ENCODE measurements at places on chromosomes 4 and X. TPM values are rescaled to one million over a fixed set of nuclear protein-coding genes. Genes with fewer than 3 reads are reported as not detected.

The GRIA2 gene
- total RNA-seq = not detected

The TLR6 gene
- 3.1 TPM for total RNA-seq

The STPG2 gene
- total RNA-seq = not detected

The PAGE5 gene
- total RNA-seq = not detected

The PROM1 gene
- total RNA-seq = 33.8 TPM

The UNC5C gene
- 2.2 TPM for total RNA-seq

The UGT2B7 gene
- total RNA-seq = 20.5 TPM

The TIMM8A gene
- total RNA-seq = 10.3 TPM

The BOD1L1 gene
- total RNA-seq = 113 TPM

The PRDM8 gene
- 5.6 TPM for total RNA-seq

The SAGE1 gene
- total RNA-seq = not detected

The F8A3 gene
- 9.9 TPM for total RNA-seq

The NPY1R gene
- total RNA-seq = 0.95 TPM

- DNase-seq = no peak
Observed at GRCh38 chrX:49921109-49921508, 1.3 kb upstream of the CLCN5 start.

DNA sequence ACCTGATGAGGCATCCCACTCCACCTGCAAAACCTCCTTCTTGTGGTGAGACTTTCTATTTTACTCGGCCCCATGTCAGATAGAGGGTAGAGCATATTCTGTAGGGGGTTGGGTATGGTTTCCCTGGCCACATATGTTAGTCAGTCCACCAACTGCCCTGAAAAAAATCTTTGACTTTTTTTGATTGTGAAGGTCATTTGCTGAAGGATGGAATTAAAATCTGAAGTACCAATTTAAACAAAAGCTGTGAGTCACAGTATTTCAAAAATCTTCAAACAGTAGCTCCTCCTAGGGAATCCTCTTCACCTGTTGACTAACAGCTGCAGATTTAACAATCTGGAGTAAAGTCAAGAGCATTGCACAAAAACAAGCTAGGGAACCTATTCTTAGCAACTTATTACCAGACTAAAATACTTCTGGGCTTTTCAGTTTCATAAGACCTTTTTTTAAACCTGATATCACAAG lies 8.0 kb upstream of the CCDC110 start:
- no peak for DNase-seq

DNA sequence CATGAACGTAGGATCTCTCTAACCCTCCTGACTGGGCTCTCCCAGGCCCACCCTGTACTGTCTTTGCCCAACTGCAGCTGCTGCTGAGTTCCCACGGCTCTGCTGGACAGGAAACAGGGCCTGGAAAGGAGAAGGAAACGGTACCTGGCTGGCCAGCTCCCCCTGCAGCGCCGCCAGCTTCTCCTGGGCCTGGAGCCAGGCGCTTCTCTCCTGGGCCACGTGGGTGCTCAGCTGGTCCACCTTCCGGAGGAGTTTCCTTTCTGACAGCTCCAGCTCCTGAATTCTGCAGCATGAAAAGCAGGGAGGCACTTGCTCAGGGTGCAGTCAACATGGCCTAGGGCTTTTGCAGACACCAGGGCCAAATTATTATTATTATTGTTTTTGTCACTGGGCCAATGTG lies 6.5 kb downstream of the C4orf50 start:
- DNase-seq = no peak

- no peak for DNase-seq
Observed at GRCh38 chr4:5370286-5370685, 319.0 kb downstream of the STK32B start.

GRCh38 chr4:99649778-99650177 lies 7.8 kb downstream of the C4orf54 start:
- DNase-seq = no peak

DNA sequence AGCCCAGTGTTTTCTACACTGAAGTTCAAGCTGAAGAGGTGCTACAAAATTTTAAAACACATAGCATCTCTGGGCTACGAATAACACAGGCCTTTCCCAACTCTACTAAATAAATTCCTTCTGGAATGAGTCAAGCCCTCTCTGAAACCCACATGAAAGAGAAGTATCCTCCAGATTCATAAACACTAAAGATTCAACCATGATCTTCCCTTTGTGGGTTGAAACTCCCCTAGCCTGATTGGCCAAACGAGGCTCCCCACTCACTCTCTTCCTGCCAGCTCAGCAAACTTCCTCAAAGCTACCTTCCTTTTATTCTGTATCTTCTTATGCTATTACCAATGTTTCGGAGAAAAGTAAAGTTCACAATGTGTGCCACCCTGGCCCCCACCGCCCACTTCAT lies 95.4 kb downstream of the NKX6-1 start:
- DNase-seq = no peak

DNA sequence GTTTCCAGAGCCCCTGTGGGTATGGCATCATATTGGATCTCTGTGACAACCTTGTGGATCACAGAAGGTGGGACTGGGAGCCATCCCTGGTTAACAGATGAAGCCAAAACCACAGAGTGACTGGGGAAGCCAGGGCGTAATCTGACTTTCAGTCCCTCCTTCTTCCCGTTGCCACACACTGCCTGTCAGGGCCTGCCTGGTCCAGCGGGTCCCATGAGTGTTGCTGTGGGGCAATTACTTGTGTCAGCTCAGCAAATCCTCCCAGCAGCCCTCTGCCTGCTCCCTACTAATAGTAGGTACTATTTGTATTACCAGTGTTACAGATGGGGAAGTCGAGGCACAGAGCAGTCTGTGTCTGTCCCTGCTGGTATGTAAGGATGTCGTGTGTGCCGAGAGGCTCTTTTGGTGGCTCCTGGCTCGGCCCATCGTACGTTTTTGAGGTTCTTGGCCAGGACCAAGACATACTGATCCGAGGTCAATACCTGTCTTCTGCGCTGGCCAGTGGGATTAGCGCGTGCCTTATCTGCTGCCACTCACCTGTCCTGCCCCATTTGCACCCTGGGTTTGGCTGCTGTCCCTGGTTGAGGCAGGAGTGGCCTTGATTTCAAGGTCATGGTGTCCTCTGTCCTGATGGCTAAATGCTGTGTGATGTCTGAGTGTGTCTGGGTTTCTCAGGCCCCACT lies 5.7 kb downstream of the NSG1 start:
- no peak for DNase-seq

DNA sequence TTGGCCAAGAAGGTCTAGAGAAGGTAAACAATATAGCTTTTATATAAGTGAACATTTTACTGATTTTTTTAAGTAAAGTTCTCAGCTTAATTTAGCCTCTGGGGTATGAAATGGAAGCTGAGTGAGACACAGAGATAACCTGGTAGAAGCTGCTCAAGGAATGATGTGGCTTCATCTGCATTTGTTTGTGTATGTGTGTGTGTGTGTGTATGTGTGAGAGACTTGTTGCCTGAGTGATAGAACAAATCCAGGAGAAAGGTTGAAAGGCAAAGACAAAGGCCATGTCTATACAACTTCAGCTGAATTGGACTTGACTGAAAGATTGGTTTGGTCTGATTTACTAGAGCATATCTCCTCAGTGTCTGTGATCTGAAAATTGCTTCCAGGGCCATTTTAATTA lies 63.6 kb downstream of the PCDH7 start:
- DNase-seq = no peak

- DNase-seq = no peak
Observed at GRCh38 chrX:39112143-39112542, 310.9 kb downstream of the MID1IP1 start.

DNA sequence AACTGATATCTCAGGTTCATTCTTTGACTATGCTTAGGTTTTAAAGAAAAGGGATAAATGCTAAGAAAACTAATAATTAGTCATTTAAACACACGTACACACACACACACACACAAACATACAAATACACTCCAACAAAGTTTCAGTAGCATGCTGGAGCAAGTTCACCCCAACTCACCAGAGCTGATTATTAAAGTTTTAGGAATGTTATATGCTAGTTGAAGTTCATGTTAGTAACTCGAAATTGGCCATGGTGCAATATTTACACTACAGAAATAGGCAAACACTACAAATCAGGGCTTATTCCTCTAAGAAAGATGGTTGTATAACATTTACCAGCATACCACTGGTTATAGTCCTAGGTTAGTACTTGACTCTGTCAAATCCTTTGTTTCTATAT lies 384.0 kb upstream of the DIPK2B start:
- no peak for DNase-seq

DNA sequence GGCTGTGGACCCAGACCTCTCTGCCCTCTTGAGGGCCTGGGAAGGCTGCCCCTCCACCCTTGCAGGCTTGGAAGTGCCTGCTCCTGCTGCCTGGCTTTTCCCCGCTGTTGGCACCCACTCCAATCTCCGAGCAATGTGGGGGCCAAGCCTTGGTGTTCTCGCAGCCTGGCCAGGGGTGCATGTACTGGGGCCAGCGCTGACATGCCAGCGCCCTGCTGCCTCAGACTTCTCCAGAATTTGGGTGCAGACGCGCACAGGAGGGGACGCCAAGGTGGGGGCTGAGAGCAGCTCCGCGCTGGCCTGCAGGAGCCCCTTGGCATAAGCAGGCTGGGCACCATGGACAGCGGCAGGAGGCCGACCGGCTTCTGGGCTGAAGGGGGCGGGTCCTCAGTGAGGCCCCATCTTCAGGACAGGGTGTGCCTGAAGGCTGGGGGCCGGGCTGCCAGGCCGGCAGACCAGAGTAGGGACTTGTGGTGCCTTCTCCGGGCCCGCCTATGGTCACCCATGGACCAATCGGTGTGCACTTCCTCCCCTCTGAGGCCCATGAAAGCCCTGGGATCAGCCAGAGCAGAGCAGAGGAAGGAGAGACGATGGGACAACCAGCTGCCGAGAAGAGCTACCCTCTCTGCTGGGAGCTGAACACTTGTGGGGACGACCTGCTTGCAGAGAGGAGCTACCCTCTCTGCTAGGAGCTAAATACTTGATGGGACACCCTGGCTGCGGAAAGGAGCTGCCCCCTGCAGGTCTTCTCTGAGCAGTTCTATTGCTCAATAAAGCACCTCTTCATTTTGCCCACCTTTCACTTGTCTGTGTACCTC lies 118.3 kb downstream of the DNAAF6 start:
- DNase-seq = no peak

DNA sequence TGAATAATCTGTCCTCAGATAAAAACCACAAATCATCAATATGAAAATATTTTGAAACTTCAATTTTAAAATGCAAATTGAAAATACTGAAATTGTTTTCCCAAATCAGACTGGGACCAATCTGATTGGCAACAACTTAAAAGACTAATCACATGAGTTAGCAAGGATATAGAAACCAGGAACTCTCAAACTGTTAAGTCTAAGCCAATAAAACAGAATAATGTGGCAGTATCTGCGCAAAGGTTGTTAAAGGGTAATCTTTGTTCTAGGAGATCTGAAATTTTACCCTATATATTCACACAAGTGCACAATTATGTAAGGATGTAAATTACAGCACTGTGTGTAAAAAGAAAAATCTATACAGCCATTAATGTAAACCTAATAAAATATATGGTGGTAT lies 29.7 kb downstream of the EIF4E start:
- no peak for DNase-seq

DNA sequence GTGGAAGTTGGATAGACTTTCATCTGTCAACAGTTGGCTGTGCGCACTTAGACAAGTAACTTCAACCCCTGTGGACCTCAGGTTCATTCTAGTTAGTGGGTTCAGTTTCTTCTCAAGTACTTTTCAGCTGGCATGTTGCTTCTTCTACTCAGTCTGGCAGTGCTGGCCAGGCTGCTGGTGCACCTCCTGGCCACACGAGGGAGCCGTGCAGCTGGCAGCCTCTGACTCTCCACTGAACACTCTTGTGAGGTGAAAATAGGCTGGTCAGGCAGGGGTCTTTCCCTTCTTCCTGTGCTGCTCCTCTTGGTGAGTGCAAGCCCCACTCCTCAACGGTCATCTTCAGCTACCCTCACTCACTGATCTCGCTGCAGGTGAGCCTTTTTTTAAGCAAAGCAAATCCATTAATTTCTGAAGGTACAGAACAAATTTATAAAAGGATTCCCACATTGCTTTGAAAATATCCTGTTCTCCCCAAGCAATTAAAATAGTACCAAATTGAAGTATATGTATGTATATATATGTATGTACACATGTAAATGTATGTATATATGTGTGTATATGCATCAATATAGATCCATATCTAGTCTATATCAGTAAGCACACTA lies 30.6 kb downstream of the LONRF3 start:
- DNase-seq = peak; percentile 66

- DNase-seq = no peak
Observed at GRCh38 chrX:28609917-28610613, 22.8 kb downstream of the IL1RAPL1 start.

- no peak for DNase-seq
Observed at GRCh38 chr4:663046-663437, 11.0 kb downstream of the ATP5ME start.

DNA sequence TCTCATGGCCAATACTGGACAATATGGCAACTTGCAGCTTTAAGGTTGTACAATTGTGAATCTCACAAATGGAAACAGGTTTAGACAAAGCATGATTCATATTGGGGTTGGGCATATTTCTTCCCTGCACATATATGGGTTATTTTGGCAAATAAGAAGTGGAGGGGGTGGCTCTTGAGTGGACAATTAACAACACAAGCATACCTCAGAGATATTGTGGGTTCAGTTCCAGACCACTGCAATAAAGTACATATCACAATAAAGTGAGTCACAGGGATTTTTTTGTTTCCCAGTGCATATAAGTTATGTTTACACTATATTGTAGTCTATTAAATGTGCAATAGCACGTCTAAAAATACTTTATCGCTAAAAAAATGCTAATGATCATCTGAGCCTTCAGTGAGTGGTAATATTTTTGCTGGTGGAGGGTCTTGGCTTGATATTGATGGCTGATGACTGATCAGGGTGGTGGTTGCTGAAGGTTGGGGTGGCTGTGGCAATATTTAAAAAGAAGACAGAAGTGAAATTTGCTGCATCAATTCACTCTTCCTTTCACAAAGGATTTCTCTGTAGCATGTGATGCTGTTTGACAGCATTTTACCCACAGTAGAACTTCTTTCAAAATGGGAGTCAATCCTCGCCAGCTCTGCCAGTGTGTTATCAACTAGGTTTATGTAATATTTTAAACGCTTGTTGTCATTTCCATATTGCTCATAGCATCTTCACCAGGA lies 50.5 kb upstream of the OGT start:
- DNase-seq = no peak

GRCh38 chr4:112952313-112952700 lies 97.1 kb upstream of the ANK2 start:
- no peak for DNase-seq

GRCh38 chrX:133633162-133633561 lies 217.9 kb upstream of the GPC4 start:
- no peak for DNase-seq

DNA sequence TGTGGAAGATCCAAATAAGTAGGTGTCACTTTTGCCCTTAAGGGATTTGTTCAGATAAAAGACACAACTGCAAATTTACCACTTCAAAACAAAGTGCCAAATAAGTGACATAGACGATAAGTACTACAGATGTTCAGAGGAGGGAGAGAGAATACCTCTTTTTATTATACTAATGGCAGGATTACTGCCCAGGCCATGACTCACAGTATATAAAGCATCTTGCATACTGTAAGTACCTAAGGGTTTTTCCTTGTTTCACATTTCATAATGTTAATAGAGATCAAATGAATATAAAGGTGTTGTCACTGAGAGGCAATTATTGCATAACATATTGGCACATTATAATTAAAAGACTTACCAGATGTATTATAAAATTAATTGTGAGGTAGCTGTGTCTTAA lies 46.4 kb downstream of the PTPN13 start:
- no peak for DNase-seq

- DNase-seq = no peak
Observed at GRCh38 chr4:153255233-153255632, 51.0 kb downstream of the TRIM2 start.
